ENCODE measurements at places on chromosomes 2 and 18.

DNA sequence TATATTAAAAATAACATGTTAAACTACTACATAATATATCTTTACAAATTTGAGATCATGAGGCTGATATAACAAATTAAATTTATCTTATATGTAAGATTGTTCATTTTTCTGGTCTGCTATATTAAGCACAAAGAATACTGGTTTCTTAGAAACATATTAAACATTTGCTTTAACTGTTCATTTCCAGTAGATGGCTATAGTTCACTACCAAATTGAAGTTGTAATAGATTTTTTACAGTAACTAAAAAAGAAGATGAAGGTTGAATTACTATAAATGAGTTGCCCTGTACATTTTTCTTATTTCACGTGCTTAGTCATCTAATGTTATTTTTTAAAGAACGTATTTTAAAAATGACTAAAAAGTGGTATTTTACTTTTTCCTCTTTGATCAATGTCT, 57.0 kb downstream of the ZNF407 start:
- peak; percentile 40 for DNase-seq

- no peak for DNase-seq
These were observed 16.7 kb upstream of the TNS1 start for GRCh38 chr2:218019411-218020060.

DNA sequence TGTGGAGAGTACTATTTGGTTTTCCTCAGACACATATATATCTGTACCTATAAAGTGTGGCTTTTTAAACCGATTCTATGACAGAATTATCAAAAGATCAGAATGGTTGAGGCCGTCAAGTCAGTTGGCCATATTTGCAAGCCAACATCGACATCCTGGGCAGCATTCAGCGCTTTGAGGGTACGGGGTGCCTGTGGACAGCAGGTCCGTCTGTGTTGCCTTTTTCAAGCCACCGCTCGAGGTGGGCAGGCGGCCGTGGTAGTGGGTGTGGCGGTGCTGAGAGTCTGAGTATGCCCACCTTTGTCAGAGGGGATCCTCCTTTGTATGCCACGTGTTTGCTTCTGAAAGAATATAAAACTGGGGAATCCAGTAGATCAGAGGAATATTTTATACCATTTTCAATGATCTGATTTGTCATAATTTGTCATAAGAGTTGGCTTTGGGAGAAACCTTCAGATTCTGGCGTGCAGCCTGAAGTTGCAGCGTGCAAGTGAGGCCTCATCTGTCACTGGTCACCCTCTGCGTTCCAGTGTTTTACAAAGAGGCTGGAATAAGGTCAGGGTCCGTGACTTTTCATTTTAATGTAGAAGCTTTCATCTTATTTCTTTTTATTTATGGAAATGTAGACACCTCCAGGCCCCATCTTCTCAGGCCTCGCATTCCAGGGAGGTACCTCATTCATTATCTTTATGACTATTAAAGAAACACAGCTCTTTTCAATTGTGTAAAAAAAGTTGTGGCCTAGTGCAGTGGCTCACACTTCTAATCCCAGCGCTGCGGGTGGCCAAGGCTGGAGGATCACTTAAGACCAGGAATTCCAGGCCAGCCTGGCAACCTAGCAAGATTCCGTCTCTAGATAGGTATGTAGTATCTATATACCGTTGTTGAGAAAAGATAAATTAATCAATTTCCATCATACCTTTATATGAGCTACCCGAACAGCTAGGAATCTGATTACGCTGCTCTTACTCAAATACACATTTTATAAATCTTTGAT, 37.8 kb upstream of the RBM44 start:
- DNase-seq, result no peak

DNA sequence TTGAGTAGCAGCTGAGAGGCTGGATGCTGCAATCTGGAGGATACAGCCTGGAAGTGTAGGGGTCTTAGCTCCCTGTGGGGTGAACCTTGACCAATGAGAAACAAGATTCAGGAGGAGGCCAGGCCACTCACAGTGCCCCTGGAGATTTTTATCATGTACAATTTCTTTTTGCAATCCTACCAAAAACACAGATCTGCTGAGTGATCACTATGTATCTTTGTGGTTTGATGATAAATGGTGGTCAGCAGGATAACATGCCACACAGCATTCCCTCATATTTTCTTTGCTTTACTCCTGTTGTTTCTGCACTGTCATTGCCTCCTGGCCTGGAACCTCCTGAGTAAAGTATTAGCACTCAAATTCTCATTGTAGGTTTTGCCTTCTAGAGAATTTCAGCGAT, 357.9 kb downstream of the THSD7B start:
- no peak for DNase-seq

GRCh38 chr2:97979904-97980303, 15.8 kb downstream of the TMEM131 start:
- no peak for DNase-seq

DNA sequence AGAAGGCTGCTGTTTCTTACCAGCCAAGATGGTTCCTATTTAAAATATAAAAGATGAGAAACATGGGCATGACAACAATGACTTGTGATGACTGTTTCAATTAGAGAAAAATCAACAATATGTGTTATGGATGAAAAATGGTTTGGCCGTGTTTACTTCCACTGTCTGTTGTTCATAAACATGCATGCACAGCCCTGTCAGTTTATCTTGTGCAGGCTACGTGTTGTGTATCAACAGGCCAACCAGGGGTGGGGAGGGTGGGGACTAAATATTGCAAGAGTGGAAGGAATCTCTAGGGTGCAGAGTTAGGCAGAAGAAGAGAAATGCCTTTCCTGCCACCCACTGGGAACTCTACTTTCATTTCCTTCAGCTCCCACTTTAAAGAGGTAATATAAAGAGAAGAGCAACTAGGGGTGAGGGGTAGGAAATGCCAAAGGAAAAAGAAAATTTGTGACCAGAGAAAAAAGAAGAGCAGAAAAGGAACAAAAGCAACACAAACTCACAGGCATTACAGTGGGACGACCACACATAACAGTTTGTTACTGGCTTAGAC, 116.8 kb upstream of the MEIS1 start:
- no peak for DNase-seq

DNA sequence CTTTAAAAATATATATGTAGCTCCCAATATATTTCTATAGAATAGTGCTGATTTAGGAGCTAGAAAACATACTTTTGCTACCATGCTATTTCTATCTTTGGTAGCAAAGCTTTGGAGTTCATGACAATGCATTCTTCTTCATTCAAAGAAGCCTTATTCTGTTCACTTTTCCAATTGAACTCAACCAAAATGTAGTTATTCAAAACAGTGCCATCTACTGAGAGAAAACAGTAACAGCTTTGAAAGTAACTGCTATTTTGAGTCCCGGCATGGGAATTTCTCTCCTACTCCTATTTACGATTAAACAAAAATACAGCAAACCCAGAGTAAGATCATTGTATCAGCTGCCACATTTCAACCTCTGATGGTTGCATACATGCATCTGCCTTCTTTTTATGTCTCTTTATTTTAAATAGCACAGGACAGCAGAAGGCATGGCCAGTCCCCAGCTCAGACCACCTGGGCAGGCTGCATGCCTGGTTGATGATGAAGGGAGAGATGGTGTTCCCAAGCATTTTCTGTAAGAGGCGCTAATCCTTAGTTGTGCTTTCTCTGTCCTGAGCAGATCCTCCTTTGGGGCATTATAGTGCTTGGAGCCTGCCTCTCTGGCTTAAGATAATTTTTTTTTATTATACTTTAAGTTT, 69.7 kb upstream of the SULT1C3 start:
- peak; percentile 26 for DNase-seq

DNA sequence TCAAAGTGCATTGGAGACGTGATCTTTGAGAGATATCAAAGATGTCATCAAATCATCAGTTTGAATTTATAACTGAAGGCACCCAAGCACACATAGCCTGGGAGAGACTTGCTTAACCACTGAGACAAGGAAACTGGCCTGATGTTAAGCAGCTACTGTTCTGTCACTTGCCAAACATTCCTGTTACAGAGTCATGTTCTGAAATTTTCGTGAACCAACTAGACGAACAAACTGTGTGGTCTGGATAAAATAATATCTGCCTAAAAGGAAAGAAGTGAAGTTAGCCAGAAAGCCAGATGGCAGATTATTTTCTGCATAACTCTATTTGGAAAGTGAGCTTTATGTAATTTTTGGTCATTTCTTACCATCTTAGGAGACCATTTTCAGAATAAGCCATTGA, 51.4 kb downstream of the SPATS2L start:
- DNase-seq, result no peak

- no peak for DNase-seq
These were observed 61.4 kb upstream of the KIF5C start for GRCh38 chr2:148813603-148814065.

GRCh38 chr2:212181646-212182045, 357.0 kb downstream of the ERBB4 start:
- no peak for DNase-seq

GRCh38 chr2:52475590-52475989, 1292.0 kb upstream of the CHAC2 start:
- DNase-seq, result no peak

DNA sequence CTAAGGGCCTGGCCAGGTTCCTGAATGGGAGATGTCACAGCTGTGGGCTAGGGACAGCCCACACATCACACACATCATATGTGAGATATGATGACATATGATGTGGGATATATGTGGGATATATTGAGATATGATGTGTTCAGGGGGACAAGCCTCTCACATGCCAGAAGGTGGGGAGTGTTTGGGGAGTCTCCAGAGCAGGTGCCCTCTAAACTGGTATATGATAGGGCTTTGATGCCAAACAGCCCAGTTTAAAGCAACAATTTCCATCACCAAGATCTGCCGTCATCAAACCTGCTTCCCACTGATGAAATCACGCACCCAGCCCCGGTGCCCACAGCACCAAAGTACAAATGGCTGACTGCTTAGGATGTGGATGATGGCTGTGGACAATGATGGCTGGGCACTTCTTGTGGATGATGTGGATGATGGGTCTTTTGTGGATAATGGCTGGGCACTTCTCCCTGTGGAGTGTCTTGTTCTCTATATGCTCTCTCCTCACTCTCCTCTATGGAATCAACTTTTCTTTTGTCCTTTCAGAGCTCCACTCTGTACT, 50.9 kb downstream of the FBLN7 start:
- no peak for DNase-seq

DNA sequence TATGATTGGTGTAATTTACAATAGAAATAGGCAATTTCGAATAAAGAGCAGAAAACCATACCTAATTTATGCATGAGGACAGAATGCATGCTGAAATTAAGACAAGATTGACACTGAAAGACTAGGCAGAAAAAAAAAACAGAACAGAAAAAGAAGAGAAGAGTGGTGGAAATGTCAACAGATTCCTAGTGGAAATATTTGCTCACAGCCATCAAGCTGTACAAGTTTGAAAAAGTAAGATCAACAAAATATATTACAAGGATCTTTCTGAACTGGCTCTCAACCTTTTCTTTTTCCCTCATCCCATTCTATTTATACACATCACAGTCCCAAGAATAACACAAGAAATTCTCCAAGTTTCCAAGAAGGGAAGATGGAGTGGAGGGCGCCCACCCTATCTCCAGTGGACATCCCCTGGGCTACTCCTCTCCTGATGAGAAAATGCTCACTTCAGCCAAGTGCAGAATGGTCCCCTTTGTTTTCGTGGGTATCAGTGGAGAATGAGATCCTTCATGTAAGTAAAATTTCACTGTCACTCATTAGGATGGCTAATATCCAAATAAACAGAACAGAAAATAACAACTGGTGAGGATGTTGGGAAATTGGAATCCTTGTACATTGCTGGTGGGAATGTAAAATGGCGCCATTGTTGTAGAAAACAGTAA, 51.0 kb upstream of the ZNF532 start:
- DNase-seq, result no peak

GRCh38 chr2:1582891-1583341, 161.4 kb downstream of the PXDN start:
- DNase-seq, result no peak

DNA sequence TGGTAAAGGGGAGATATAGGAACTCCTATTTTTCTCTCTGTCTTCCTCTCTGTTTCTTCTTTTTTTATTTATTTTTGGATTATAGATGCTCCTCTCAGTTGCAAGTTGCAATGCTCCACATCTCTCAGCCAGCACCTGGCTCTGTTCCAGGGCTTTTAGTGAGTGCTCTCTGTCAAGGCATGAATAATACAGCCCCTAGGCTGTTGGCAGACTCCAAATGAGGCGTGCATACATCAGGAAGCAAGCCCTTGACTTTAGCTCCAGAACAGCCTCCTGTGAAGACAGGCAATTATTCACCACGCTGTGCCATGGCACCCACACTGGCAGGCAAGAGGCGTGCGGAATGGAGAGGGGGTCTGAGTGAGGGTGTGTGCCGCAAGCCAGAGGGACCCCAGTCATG, 228.1 kb upstream of the PXDN start:
- peak; percentile 97 for DNase-seq

DNA sequence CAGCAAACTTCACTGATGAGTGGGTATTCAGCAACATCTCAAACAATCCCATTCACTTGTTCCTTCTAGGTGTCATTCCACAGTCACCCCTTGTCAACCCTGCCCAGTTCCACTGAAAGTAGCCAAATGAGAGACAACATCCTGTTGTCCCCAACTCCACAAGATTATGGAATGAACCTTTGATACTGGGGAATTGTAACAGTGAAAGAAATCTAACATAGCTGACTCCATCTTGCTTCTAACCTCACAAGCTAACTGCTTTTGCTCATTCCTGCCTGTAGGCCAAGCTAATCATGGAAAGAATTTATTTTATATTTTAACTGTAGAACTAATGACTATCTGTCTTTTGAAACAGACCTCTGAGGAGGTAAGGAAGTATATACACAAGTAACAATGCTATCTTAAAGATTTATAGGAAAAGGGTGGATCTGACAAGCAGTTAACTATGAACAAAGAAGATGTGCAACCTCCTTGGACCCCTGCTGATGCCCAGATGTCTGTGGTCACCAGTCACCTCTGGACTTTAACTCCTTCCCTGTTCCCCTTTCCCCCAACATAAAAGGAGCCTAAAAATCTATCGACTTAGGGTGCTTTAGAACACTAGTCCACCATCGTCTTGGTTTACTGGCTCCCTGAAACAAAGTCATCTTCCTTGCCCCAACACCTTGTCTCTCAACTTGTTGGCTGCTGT, 6.9 kb upstream of the ANXA4 start:
- DNase-seq, result no peak

DNA sequence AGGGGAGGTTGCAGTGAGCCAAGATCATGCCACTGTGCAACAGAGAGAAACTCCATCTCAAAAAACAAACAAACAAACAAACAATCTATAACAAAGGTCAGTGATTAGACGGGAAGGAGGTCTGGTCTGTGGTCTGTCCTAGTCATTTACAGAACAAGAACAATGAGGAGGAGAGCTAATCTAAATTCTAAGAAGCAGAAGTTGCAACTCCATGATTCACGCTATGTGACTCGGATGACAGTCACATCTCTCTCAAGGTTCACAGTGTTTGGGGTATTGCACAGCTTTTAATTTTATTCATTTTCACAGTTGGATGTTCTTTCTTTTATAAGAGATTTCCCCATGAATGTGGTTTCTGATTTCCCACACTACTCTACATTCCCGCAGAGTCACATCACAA, 218.7 kb upstream of the PIEZO2 start:
- DNase-seq, result no peak

DNA sequence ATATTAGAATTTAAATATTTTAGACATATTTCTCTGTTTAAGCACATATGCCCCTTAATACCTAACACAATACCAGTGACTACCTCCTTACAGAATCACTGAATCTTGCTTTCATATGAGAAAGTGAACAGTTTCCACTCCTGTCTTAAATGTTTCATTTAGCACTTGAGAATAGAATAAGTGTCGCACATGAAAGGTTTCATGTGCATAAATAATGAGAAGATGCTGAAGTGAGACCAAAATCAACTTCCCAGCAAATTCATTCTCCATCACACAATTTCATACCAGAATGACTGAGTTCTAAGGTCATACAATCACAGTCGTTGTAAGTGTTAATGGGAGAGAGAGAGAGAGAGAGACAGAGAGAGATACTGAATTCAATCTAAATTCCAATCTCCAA, 51.2 kb downstream of the ATIC start:
- no peak for DNase-seq

Data from NCI-H2171 treated with DMSO at 0.1 percent for 48 hours (cell line).